NCI-H510A treated with DMSO at 0.1 percent for 48 hours (cell line): ENCODE measurements at places on chromosomes 5 and 9.

DNA sequence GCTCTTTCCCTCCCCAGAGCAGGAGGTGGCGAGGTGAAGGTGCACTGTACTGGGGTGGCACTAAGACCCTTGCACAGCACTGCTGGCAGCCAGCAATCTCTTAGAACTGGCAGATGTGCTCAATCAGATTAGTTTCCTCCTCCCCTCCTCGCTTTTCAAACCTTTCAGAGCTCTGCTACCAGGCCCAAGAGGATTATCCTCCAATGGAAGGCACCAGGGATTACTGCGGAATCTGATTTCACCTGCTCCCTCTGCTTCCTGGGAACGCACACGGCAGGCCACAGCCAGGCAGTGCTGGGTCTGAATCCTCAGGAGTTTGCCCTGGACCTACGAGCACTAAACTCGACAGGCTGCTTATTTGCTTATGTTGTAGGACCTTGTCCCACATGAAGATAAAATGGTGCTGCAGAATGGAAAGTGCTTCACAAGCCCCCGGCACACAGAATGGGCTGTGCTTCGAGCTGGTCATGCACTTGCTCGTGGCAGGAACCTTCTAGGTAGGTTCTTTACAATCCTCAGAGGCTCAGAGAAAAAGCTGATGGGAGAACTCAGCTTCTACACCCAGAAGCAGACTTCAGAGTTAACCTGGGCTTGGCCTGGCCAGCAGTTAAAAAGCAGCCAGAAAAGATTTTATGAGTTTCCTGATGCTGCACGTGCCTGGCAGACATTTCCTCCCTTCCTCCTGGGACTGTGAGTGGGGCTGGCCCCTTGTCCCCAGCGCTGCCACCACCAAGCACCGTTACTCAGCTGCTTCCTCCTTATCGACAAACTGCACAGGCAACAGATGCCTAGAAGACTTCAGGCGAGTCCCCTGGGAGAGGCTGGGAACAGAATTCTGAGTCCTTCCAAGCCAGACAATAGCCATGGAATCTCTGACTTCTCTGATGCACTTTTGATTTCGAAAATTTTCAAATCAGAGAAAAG lies 33.1 kb downstream of the FABP6 start:
- DNase-seq = peak; percentile 31

DNA sequence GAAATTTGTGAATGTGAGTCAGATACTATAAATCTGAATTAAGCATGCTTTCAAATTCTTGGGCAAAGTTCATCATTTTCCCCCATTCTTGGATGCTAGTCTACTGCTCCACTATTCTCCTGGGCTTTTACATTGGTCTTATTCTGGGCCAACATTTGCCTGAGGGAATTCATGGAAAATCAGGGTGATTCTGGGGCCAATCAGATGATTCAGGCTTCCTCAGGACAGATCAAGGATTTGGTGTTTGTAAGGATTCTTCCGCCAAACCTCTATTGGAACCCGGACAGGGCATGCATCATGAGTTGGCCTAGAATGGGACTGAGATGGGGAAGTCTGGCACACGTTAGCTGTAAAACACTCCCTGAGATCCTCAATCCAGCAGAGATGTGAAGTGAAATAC lies 113.8 kb downstream of the MEF2C start:
- no peak for DNase-seq

GRCh38 chr9:98150164-98150563 lies 31.1 kb upstream of the TRIM14 start:
- no peak for DNase-seq

DNA sequence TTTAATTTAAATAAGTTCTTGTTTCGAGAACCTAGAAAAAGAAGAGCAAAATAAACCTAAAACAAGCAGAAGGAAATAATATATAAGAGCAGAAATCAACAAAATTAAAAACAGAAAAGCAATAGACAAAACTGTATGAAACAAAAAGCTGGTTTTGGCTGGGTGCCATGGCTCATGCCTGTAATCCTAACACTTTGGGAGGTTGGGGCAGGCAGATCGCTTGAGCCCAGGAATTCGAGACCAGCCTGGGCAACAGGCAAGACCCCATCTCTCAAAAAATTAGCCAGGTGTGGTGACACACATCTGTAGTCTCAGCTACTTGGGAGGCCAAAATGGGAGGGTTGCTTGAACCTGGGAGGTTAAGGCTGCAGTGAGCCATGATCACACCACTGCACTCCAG lies 59.2 kb upstream of the OTP start:
- DNase-seq = no peak

DNA sequence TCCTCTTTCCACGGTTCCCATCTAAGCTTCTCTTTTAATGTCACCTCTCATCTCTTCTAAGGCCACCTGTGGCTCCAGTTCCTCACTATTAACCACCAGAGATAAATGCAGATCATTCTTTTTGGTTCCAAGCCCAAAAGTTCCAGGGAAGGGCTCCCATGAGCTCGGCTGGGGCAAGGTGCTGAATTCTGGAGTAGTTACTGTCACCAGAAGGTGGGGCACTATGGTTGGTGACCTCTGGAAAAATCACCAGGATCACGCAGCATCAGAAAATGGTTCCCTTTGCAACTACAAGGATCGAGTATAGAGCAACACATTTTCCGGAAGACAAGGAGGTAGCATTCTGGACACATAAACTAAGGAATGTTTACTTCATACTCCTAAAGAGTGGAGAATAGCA lies 528.7 kb upstream of the DAP start:
- DNase-seq = no peak

- DNase-seq = no peak
Measured at GRCh38 chr5:97601651-97602050, 418.6 kb upstream of the RIOK2 start.

GRCh38 chr9:6239694-6240093 lies 24.1 kb downstream of the IL33 start:
- no peak for DNase-seq

DNA sequence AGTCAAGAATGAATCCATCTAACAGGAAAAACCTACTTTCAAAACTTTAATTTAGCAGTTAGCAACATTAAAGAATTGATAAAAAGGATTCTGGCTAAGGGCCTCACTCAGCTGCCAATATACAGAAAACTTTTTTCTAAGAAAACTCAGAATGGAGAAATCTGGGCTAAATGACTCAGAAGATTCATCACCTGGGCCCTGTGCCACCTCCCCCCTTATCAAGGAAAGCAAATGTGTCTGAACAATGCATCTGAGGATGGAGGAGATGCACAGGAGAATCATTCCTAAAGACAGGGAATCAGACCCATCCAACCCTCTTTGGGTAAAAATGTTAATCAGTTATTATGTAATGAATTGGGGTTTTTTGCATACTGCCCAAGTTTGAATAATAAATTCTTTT lies 592.0 kb upstream of the DMAC1 start:
- no peak for DNase-seq

DNA sequence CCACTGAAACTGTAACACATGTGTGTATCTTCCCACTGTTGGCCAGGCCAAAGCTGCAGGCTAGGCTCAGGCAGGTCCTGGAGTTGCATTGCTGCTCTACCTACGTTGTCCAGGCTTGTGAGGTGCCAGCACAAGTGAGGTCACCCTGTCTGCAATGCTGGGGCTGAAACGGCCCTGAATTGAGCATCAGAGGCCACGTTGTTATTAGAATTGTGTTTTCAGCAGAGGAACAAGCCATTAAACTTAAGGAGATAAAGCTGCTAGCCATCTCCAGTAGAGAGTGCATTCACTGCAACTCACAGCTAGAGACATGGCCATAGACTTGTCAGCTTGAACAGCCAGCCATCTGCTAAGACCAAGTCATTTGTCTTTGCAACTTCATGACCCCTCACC lies 191.8 kb downstream of the SEMA6A start:
- no peak for DNase-seq

GRCh38 chr9:3001311-3001710 lies 157.4 kb upstream of the PUM3 start:
- no peak for DNase-seq

GRCh38 chr5:3382782-3383181 lies 212.8 kb upstream of the IRX1 start:
- DNase-seq = no peak

- DNase-seq = no peak
Measured at GRCh38 chr5:119943148-119943547, 313.8 kb downstream of the FAM170A start.

DNA sequence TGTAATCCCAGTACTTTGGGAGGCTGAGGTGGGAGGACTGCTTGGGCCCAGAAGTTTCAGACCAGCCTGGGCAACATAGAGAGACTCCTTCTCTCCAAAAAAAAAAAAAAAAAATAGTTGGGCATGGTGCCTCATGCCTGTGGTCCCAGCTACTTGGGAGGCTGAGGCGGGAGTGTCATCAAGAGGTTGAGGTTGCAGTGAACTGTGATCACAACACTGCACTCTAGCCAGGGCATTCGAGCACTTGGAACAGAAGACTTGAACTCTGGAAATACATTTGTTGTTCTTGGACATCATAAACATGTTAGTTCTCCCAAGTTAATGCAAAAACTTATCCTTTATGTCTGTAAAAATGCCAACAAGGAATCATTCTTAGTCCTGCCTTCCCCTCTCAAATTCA lies 29.6 kb downstream of the EHMT1 start:
- DNase-seq = no peak

- no peak for DNase-seq
Measured at GRCh38 chr5:144156767-144157171, 13.7 kb downstream of the YIPF5 start.

- DNase-seq = no peak
Measured at GRCh38 chr9:5552301-5552700, 42.0 kb downstream of the PDCD1LG2 start.

GRCh38 chr9:27572061-27572460 lies 1.2 kb downstream of the C9orf72 start:
- DNase-seq = no peak

GRCh38 chr5:35902046-35902672 lies 36.3 kb downstream of the CAPSL start:
- no peak for DNase-seq

- DNase-seq = no peak
Measured at GRCh38 chr9:129493706-129494047, 127.2 kb downstream of the C9orf50 start.

GRCh38 chr9:34592895-34593601 lies 3.5 kb upstream of the CNTFR start:
- no peak for DNase-seq

DNA sequence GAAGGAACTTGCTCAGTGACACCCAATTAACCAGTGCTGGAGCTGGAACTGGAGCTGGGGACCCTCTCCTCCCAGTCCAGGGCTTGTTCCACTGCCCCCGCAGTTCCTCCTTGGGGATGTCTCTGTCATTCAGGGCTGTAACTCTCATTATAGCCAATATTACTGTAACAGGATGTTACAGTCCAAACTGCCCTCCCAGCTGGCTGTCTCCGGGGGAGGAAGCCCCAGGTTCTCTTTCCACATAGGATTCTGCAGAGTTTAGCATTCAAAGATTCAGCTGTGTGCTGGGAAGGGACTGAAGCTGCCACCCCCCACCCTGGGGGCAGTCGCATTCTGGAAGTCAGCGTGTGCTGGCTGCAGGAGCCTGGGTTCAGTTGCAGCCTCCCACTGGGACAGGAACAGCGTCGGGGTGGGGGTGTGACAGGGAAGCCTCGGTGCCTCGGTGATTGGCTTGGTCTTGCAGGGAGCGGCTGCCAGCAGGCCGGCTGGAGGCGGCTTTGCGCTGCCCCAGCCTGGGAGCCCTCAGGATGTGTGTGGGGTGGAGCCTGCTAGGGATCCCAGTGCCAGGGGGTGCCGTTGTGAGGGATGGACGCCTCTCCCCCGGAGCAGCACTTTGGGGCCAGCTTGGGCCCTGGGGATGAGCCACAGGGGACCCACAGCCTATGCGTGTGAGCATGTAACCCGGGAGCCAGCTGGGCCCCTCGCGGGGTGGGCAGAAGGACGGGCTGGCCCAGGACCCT lies 101.1 kb downstream of the RGS3 start:
- DNase-seq = peak; percentile 47

DNA sequence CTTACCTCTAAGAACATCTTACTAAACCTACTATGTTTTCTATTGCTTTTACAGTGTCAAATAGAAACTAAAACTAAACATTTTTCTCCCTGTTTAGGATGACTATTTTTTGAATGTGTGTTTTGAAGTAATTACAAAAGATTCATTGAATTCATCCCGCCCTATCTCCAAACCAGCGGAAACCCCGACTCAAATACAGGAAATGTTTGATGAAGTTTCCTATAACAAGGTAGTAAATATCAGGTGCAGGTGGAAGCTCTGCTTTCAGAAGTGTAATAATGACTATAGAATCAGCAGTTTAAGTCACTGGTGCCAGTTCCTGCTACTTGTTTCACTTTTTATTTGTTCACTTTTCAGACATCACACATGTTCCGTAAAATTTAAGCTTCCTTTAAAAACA lies 20.0 kb downstream of the ERAP2 start:
- no peak for DNase-seq

- DNase-seq = no peak
Measured at GRCh38 chr5:36535859-36536615, 70.4 kb upstream of the SLC1A3 start.
